ENCODE measurements at places on chromosomes 4 and X.

- DNase-seq, result no peak
Observed at GRCh38 chr4:6671648-6672047, 22.0 kb upstream of the S100P start.

- DNase-seq, result no peak
Observed at GRCh38 chrX:47540754-47541538, 20.1 kb upstream of the ARAF start.

DNA sequence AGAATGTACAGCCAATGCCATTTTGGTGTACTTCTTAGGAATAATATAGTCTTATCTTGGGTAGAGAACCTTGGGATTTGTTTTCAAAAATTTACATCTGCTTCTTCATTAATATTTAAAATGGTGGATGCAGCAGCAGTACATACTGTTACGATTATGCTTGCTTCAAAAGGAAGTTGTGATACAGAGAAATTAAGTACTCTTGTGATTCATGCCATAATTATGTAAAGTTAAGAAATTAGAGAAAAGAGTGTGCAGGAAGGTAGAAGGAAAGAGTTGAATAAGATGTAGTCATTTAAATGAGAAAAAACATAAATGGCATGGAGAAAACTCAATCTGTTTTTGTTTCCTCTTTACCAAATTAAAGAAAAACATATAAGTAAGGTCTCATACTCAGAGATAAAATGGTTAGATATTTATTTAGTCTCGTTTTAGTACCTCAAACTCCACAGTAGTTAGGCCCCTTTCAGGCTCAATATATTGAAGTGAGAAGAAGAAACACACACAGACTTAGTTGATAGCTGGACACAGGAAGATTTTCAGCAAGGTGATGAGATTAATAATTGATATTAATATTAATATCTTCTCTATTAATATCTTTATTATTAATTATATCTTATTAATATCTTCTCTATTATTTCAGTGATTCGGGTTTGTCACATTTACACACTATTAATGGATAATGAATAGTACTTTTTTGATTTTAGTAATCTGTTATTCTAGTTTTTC lies 70.1 kb upstream of the HPGD start:
- no peak for DNase-seq

- DNase-seq, result no peak
Observed at GRCh38 chr4:94369046-94369445, 26.4 kb upstream of the HPGDS start.

- no peak for DNase-seq
Observed at GRCh38 chr4:148235809-148236208, 206.4 kb downstream of the NR3C2 start.

GRCh38 chr4:60562334-60562733 lies 637.8 kb upstream of the ADGRL3 start:
- no peak for DNase-seq

DNA sequence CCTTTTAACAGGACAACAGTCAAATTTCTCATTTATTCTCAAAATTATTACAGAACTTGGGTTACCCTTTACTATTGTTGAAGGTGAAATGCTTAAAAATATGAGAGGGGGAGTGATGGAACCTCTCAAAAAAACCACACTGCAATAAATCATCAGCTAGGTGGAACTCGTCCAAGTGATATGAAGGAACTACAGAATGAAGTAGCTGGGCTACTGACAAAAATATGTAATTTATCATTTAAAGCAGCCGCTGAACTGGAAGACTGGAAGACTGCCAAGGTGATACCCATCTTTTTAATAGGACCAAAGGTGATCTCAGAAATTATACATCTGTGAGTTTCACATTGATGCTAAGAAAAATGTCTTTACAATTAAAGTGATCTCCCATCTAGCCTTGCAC lies 597.7 kb upstream of the TENM3 start:
- DNase-seq, result no peak

DNA sequence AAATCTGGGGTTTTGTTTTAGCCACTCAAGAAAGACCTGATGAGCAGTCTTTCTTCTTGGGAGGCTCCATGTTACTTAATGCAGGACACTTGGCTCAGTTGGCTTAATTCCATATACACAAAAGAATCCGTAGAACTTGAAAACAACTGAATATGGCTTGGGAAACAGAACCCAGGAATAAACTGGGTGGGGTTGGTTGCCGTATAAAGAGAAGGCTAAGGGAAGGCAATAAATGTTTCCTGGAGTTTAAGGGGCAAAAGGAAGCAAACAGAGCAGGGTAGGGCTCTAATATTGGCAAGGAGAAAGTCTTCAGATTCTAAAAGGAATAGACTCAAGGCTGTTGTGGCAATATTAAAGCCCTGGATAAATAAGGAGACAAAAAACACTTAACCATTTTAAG lies 8.4 kb downstream of the TNMD start:
- DNase-seq, result no peak

GRCh38 chrX:150081076-150081475 lies 142.8 kb upstream of the EOLA2 start:
- no peak for DNase-seq

DNA sequence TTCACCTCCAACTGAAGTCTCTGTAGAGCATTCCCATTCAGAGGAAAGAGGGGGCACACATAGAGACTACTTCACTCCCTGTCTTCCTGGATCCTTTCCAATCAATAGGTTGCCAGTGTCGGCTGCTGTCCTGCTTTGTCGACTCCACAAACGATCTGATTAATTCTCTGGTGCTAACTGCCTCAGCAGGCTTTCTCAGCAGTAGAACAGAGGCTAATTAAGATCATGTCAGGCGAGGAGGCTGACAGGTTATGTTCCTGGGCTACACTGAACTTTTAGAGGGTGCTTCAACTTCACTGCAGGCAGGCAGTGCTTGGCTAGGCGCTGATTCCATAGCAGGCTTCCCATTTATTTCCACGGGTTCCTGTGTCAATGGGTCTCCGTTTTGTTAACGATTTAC lies 79.2 kb downstream of the GRIA3 start:
- no peak for DNase-seq

GRCh38 chr4:120709991-120710390 lies 212.5 kb downstream of the PRDM5 start:
- no peak for DNase-seq

- DNase-seq, result no peak
Observed at GRCh38 chr4:67236788-67237187, 308.5 kb downstream of the CENPC start.

DNA sequence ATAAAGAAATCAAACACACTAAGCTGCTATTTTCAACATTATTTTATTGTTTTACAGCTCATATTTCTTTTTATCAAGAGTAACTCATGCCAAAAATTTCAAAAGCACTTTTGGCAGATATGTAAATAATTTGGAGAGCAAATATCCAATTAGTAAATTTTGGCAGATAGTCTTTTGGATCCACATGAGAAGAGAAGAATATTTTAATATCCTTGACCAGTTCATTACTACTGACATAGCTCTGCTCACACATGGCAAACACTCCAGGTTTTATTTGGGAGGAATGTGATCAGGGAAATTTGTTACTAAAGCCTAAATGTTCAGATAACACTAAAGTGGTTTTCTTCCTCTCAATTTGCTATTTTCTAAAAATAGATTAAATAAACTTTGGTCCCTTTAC lies 1054.3 kb downstream of the FAT4 start:
- DNase-seq, result no peak

DNA sequence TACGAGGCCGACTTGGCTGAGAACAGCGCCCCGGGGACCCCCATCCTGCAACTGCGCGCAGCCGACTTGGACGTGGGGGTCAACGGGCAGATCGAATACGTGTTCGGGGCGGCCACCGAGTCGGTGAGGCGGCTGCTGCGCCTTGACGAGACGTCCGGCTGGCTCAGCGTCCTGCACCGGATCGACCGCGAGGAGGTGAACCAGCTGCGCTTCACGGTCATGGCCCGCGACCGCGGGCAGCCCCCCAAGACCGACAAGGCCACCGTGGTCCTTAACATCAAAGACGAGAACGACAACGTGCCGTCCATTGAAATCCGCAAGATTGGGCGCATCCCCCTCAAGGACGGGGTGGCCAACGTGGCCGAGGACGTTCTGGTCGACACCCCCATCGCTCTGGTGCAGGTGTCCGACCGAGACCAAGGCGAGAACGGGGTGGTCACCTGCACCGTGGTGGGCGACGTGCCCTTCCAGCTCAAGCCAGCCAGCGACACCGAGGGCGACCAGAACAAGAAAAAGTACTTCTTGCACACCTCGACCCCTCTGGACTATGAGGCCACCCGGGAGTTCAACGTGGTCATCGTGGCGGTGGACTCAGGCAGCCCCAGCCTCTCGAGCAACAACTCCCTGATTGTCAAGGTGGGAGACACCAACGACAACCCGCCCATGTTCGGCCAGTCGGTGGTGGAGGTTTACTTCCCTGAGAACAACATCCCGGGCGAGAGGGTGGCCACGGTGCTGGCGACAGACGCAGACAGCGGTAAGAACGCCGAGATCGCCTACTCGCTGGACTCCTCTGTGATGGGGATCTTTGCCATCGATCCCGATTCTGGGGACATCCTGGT lies 2.4 kb downstream of the PCDH7 start:
- DNase-seq, result no peak

- no peak for DNase-seq
Observed at GRCh38 chr4:108620933-108621905, 843 bp downstream of the RPL34 start.

GRCh38 chrX:112164420-112164819 lies 81.8 kb upstream of the TRPC5 start:
- no peak for DNase-seq

- DNase-seq, result no peak
Observed at GRCh38 chrX:105173071-105173470, 47.4 kb downstream of the TEX13A start.

DNA sequence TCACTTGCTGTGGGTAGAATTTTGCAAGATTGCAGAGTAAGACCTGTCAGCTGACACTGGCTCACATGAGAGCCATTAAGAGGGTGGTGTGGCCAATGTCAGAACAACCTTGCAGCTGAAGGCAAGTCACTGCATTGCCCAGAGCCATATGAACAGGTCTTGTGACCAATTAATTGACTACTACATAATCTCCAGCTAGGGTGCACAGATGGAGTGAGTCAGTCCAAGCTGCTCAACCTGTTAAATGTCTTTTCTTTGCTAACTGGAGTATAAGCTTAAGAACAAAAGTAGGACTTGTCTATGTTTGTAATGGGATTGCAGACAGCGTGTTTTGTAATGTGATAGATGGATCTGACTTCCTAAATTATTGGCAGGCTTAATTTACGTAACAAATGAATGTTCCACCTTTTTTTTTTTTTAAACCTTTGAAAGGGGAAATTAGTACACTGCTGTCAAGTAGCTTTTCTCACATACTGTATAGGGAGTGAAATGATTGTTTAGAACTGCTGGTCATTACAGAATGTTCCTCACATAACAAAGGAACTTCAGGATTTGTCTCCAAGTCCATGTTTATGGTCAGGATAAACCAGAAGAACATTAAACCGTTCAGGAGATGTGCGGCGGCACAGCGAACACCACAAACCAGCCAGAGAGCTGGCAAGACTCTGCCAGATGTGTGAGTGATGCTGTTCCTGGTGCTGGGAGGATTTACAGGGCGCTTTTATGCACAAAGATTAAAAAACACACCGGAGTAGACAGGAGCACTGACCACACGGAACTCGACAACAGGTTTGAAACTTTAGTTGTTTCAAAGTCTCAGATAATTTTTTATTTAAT lies 37.0 kb downstream of the FNIP2 start:
- DNase-seq, result no peak

DNA sequence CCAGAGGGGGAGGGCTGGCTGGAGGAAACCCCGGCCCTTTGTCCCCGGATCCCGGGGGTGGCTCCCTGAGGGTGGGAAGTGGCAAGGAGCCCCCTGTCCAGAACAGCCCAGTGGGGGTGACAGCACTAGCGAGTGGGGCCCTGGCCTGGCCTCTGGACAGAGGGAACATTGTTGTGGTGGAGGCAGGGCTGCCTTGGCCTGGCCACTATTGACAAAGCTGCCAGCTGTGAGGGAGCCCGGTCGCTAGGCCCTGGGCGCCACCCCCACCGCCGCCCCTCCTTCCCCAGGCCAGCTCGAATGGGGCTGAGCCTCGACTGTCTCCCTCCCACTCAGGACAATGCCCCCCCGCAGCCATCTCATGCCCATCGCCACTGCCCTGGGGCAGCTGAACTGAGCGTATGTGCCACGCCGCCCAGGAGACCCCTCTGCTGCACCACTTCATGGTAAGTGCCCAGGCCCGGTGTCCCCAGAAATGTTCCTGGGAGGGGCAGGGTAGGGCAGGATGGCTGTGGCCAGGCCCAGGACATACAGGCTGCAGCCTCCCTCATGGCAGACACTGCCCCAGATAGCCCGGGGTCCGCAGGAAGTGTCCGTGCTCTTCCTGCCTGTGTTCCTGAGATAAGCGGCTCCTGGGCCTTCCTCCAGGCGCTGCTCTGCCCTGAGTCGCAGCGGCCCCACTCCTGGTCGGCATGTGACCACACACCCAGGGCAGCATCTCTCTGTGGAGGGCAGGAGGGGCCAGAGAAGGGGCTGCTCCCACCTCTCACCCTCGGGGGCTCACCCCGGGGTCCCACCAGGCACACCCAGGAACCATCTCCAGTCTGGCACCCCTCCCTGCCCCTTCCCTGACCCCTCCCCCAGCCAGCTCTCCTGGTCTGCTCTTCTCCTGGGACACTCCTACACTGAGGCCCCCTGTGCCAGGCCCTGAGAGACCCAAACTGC lies 1.4 kb downstream of the PLXNB3 start:
- DNase-seq, result no peak

DNA sequence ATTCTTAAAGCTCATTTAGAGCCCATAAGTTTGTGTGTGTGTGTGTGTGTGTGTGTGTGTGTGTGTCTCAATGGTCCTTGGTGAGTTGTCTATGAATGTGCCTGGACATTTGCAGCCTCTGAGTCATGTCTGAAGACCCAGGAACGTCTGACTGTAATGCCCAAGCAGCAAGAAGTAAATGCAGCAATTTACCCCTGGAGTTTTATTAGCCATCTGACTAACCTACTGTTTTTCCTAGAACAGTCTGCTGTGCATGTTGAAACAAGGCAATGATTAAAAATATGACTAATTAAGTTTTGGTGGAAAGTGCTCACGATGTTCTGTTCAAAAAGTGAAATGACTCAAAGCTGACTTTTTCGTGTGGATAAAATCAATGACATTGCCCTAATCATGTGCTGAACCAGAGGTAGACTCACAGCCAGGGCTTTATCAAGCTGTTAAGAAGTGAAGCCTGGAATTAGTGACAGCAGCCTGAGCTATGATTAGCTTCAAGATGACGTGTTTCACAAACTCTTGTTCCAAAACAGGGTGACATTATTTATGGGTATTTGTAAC lies 201.6 kb downstream of the CPE start:
- DNase-seq, result no peak

GRCh38 chrX:106874075-106874474 lies 29.1 kb downstream of the RIPPLY1 start:
- no peak for DNase-seq
